NCI-H2171 (cell line): ENCODE measurements at places on chromosomes 6 and 20.

- no peak for DNase-seq
Observed at GRCh38 chr6:137697267-137697938, 169.7 kb upstream of the TNFAIP3 start.

DNA sequence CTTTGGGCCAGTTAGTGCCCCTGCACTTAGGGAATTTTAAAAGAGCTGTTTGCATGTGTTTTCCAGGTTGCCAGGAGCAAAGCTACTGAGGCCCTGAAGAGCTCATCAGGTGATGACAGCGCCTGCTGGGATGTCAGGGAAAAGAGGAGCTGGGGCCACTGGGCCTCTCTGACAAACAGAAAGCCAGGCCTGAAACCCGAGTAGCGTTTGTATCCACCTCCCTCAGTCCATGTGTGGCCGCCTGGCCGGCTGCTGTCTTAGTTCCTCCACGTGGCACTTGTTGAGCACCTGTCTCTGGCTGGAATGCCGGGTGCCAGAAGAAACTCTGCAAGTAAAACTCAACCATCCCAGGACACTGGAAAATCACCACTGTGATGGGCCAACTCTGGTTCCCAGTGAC lies 601.2 kb downstream of the CDH26 start:
- DNase-seq, result no peak

GRCh38 chr20:57991211-57991881 lies 237.1 kb downstream of the ANKRD60 start:
- no peak for DNase-seq

DNA sequence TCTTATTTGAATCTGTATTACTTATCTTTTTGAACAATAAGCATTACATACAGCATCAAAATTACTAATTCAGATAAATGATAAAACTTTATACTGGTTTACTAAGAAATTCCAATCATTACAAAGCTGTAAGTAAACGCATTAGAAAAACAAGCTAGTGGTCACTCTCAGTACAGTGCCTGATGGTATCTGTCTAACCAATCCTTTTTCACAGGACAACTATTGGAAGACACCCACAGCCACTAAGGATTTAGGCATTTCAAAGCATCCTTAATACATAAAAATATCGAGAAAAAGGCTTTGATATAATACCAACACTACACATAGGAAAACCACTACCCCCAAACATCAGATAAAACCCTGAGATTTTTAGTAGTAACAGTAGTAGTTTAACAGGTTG lies 2.6 kb downstream of the CD164 start:
- no peak for DNase-seq

- no peak for DNase-seq
Observed at GRCh38 chr6:37741757-37742400, 44.2 kb upstream of the MDGA1 start.
